Eye (tissue), 1 donor: ENCODE measurements at places on chromosomes 7 and 10.

DNA sequence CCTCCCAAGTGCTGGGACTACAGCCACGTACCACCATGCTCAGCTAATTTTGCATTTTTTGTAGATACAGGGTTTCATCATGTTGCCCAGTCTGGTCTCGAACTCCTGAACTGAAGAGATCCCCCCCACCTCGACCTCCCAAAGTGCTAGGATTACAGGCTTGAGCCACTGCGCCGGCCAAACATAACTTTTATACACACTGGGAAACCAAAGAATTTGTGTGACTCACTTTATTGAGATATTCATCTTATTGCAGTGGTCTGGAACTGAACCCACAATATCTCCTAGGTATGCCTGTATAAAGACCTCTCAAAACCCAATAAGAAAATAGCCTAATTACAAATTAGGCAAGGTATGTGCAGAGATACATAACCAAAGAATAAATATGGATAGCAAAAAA is 182.6 kb upstream of the FEZF1 start:
- no peak for DNase-seq

- DNase-seq = no peak
These were observed 34.3 kb downstream of the CDCA7L start for GRCh38 chr7:21911341-21911875.

DNA sequence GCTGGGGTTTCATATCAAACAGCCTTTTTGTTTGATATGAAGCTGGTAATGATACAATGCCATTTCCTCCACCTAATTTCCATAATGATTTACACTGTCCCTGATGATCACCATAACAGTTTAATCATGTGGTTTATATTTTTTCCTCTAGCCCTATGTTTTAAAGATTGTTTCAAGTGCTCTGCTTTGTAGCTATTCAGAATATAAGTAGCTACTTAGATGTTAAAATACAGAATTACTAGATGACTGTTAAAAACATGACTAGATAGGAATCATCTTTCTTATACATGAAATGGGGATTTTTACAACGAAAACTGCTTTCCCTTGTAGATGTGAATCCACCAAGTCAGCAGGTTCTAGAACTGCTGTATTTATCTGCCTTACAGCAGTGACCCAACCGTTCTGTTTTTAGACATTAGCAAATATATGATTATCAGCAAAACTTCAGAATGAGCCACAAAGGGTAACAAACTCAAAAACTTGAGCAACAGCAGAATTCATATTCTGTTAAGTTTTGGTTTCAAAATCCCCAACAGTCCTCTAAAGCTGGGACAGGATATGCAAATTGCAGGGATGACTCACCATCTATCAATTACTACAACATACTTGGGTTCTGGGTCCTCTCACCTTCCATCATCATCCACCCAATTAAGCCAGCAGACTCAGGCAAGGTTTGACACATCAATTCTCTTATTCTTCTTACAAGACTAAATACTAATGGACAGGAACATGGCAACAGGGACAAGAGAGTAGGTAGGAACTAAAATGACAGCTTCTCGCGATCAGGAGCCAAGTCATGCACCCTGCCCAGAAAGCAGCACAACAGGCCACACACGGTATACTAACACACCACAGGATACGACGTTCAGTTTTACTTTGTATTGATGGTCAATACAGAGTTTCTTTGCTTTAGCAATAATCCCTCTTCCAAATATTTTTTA is 83.9 kb downstream of the PIP4K2A start:
- no peak for DNase-seq

DNA sequence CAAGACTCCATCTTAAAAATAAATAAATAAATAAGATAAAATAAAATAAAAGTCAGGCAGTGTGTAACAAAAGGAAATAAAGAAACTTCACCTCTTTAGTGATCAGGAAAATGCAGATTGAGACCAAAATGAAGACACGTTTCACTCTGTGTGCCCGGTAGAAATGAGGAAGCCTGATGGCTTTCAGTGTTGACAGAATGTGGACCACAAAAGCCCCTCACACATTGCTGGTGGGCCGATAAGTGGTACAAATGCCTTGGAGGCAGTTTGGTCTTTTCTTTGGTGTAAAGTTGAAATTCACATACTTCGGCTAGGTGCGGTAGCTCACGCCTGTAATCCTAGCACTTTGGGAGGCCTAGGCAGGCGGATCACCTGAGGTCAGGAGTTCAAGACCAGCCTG is 44.5 kb upstream of the PFKFB3 start:
- no peak for DNase-seq

DNA sequence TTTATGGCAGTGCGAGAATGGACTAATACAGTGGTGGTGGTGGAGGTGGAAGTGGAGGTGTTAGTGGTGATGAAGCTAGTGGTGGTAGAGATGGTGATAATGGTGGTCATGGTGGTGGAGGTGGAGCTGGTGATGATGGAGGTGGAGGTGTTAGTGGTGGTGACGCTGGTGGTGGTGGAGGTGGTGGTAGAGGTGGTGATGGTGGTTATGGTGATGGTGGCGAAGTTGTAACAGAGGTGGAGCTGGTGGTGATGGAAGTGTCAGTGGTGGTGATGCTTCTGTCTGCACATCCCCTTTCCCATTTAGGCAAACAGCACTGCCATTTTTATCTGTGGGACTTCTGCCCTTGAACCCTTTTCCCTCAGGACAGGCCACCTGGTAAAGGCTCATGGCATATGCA is 7.4 kb upstream of the PTPRN2 start:
- DNase-seq = no peak

GRCh38 chr7:37534893-37535610 is 86.4 kb upstream of the ELMO1 start:
- DNase-seq = no peak

GRCh38 chr10:19817231-19817933 is 1.1 kb downstream of the PLXDC2 start:
- peak; percentile 82 for DNase-seq

DNA sequence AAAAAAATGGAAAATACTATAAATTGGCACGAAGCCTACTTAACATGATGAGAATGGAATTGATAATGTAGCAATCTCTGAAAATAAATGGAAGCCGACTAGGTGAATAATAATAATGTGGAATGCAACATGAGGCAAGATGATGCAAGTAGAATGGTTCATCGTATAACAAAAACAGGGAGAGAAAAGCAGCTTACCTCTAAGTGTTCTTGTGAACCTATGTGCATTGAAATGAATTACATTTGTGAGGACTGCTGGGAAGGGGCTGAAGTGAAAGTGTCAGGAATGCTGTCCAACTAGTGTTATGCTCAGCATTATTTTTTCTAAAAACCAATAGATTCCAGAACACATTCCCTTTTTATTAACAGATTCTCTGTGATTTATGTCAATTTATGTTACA is 440.6 kb upstream of the LRRN3 start:
- DNase-seq = no peak

DNA sequence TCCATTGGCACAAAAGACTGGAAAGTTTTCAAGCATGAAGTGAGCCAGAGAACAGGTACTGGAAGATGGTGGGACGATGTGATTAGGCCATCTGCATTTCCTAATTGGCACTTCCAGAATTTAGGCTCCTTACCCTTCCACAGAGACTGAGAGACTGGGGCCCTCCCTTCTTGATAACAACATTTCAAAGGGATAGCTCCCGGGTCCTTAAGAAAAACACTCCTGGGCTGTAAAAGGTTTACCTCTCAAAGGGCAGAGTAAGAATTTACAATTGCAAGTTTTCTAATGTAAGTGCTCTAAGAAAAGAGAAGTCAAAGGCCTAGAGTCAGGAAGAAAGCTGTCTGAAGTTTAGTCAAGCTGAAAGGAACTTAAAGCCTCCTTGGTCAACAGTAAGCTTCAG is 559.5 kb upstream of the C7orf33 start:
- DNase-seq = no peak

DNA sequence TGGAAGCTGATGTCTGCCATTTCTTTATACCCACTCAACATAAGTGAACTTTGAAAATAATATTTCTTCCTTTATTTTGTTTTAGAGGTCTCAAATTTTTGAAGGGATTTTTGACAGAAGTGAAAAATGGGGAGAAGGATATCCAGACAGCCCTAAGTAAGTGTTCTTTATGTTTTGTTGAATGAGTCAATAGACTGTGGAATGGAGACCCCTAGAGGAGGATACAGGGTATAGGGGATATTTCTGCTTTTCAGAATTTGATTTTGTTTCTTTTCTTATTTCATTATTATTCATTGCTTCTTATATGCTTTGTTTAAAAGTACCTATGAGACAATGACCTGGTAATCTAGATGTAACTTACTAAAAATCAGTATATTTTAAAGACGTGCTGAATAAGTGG is 34.4 kb downstream of the PLEKHA8 start:
- peak; percentile 67 for DNase-seq

DNA sequence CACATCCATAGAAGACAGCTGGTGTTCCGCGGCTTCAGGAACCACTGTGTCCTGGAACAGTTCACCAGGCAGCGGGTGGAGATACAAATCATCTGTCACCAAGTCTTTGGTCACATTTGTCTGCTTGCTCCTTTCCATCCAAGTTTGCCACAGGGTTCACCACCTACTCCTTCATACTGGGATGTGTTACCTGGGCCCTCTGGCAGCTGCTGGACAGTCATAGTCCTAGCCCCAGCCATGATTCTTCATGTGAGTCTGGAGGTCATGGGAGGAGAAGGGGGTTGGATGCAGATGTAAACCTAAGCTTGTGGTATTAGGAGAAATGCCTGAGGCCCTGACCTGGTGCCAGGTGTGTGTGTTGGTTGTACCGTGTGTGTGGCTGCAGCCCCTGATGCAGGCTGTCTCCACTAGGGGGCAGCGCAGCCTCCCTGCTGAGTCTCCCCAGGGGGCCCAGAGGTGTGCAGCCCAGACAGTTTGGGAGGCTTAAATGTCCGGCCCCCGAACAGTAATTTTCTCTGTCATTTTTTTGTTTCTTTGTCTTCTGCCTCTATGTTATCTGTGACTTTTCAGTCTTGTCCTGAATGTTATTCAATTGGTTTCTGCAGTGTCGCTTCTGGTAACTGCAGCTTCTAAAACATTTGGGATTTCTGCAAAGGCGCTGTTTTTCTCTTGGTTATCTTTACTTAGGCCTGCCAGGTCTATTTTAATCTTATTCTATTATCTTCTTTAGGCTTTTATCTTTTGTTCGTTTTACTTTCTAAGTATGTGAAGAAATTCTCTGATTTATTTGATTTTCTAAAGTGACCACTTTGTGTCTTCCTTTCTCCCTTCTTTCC is 14.8 kb downstream of the NPS start:
- DNase-seq = no peak

- peak; percentile 19 for DNase-seq
These were observed 753.4 kb downstream of the NRG3 start for GRCh38 chr10:82628373-82628772.

- DNase-seq = no peak
These were observed 18.6 kb upstream of the VDAC2 start for GRCh38 chr10:75191821-75192568.

DNA sequence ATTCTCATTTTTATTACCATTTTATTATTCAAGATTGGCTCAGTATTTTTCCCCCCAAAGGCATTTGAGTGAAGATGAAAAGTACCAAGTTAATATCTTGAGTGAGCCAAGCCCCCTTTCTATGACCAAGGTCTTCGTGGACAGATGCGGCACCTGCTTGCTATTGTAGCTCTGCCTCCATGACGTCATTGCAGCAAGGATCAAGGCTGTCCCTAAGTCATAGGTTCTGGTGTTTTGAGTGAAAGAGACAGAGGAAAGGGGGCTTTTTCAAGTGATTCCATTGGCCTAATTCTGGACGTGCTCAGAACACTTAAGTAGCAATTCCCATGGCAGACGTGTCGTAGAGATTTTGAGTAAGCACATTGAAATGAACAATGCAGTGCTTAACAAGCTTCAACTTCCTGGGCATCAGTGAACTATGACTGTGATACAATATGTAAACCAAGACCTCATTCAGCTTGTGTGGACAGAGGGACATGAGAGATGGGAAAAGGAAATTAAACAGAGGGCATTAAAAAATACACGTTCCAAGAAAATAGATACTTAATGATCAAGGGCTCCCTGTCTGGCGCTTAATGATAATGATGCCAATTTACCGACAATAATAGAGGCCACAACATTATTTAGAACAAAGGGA is 248.7 kb upstream of the NPVF start:
- peak; percentile 57 for DNase-seq

DNA sequence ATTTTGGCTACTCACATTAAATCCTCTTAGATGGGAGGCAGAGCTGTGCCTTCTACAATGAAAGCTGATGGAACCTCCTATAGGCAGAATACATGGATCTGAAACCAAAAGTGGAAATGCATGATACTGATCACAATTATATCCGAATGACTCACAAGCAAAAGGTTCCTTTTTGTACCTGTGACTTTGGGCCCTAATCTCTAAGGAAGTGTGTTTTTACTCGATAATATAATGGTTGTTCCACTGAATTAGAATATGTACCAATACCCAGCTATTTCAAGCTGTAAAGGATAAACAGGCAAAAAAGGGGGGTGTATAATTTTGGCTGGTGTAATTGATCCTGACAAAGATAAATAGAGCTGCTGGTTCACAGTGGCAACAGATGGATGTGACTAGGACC is 17.6 kb upstream of the LAMB1 start:
- no peak for DNase-seq

DNA sequence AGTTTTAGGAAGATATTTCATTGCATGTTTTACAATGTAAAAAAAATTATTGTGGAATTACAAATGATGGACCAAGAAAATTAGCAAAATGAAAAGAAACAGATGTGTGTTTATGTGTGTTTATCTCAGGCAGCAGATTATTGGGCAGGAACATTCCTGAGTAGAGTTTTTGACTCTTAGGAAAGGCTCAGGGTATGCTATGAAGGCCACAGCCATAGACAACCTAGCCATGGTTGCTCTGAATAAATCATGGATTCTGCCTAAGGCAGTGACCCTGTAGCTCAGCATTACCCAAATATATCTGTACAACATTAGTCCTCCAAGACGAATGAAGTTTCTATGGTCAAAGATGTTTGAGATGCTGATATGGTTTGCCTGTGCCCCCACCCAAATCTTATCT is 298.3 kb downstream of the PTEN start:
- no peak for DNase-seq

DNA sequence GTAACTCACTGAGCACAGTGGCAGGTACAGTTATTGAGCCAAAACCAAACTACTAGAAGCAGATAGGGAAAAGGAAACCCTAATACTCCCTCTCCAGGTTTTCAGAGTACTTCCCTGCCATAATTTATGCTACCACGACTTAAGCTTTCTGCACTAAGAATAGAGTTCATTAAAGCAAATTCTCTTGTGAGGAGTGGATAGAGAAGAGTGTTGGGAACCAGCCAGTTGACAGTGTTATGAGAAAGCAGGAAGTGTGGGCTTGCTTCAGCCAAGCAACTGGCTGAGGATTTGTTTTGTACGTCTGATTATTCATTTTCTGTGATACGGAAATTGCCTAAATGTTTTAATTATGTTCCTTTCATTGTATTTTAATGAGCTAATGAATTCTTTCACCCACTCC is 280.5 kb downstream of the KIF20B start:
- DNase-seq = no peak

DNA sequence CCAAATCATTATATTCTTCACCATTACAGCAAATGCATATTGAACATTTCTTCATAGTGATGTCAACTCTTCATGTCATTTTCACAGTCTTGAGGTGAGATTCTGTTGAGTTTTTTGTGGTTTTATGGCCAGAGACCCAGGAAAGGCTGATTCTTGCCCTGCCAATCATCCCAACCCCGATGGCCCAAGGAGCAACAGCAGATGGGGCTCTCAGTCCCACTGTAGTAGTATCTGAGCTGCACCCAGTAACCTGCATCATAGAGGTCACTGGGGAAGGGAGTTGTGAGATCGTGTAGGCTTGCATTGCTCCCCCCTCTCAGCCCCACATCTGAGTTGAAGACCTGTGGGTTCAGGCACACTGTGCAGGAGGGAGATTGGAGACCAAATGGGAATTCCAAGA is 26.7 kb downstream of the ZSCAN25 start:
- DNase-seq = no peak
